ENCODE measurements at places on chromosomes 13 and 19.

- DNase-seq, result no peak
Measured at GRCh38 chr19:1066251-1066747, 668 bp upstream of the ARHGAP45 start.

GRCh38 chr19:11225172-11225571, 14.2 kb upstream of the ANGPTL8 start:
- no peak for DNase-seq

- DNase-seq, result no peak
Measured at GRCh38 chr13:48575031-48575430, 42.2 kb upstream of the RCBTB2 start.

- DNase-seq, result no peak
Measured at GRCh38 chr13:20696073-20696472, 7.4 kb upstream of the IL17D start.

DNA sequence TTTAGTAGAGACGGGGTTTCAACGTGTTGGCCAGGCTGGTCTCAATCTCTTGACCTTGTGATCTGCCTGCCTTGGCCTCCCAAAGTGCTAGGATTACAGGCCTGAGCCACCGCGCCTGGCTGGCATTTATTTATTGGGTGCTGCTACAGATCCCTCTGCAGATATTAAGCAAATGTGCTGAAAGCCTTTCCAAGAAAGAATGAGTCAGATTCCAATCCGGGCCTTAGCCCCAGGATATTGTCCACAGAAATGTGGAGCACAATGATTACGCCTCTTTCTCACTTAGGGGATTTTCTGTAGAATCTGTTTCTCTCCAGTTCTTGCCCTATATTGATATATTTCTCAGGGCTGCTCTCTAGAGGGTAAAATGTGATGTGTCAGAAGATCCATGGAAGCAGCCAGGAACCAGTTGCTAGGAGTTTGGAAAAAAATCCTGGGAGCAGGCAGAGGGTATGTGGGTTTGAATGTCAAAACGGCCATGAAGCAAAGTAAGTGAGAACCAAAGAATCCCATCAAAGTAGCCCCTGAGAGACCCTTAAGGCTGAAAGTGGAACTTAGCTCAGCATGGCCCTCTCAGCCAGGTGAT, 24.8 kb upstream of the IGFL4 start:
- DNase-seq, result peak; percentile 39

GRCh38 chr13:20461481-20461859, 64.2 kb downstream of the CRYL1 start:
- peak; percentile 16 for DNase-seq

- DNase-seq, result no peak
Measured at GRCh38 chr19:56608274-56608964, 13.3 kb downstream of the ZNF71 start.

- DNase-seq, result no peak
Measured at GRCh38 chr13:46310066-46310465, 77.0 kb downstream of the RUBCNL start.

GRCh38 chr19:44607049-44607448, 6.3 kb upstream of the IGSF23 start:
- peak; percentile 38 for DNase-seq

DNA sequence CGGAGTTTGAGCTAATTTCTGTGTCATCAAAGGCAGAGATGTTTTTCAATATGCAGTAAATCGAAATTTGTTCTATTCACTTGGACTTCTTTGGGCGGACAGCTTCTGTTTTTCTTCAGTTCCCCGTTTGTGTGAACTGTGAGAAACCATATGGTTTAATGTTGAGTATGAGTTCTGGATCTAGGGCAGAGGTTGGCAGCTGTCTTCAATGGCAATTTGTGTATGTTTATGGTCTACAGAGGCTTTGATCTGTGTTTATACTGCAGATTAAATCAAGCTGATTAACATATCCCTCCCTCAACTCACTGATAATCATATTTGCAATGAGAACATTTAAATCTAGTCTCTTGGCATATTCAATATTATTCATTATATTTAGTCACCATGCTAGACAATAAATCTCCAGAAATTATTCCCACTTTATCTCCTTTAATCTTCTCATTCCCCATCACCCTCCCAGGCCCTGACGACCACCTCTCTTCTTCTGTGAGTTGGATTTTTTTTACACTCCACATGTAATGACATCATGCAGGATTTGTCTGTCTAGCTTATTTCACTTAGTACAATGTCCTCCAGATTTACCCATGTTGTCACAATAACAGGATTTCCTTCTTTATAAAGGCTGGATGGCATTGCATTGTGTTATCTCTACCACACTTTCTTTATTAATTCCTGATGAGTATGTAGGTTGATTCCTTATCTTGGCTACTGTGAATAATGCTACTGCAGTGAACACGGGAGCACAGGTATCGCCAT, 9.0 kb downstream of the ZNF331 start:
- no peak for DNase-seq

All from adipocyte (in vitro differentiated cells).